ENCODE measurements at places on chromosomes 4 and X. TPM values are rescaled to one million over a fixed set of nuclear protein-coding genes. Genes with fewer than 3 reads are reported as not detected.

Gene ALPK1
- 26.7 TPM for total RNA-seq

DNA sequence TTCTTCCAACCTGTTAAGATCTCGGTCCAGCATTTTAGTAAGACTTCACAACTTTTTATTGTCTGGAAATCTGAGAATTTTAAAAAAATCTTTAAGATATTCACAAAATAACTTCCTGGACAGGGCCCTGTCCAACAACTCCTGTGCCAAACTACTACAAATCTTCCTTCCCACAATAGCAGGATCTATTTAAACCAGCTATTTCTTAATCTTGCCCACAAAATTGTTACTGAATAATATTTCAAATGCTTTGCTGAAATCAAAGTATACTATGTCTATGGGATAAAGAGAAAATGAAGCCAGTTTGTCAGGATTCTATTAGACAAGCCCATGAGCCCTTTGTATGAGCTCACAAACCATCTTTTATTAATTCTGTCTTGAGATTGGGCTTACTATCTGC, 104.1 kb upstream of the DDIT4L start:
- no peak for DNase-seq

DNA sequence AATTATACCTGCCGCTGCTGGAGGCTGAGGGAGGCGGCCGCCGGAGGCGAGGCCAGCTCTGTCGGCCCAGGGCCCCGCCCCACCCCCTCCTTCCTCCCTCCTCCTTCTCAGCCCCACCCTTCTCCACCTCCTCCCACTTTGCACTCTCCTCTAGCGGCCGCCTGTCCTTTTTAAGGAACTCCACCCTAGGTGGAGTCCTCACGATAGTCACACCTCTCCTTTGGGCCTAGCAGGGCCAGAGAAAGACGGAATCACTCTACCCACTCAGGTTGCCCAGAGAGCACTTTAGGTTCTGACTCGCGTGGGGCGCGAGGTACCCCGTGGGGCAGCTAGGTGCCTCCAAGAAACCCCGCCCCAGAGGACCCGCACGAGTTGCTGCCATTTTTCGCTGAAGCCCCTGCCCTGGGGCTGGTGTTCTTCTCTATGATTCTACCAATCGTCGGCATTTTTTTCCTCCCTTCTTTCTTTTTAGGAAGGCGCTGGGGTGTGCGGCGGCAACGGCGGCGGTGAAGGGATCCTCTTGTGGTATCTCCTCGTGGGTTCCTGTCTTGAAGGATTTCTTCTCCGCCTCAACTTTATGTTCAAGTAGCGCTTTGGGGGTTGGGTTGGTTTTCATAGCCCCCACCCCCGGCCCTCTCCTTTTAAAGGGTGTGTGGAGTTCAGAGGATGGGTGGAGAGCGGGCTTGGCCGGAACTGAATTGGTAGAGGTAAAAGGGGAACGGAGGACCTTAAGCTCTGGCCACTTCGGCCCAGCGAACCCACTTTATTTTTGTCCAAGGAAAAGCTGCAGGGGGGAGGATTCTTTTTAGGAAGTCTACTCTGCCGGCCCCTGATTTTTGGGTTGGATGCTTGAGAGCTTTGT, at the start of gene KLF8:
KLF8 (plus strand) TSS at position 136 of the 862 bp plus-strand sequence. CDS start 979 bp downstream, outside the sequence.
- DNase-seq, result peak; percentile 25

- no peak for DNase-seq
Measured at GRCh38 chrX:47384502-47384901, 14.1 kb downstream of the ZNF157 start.

DNA sequence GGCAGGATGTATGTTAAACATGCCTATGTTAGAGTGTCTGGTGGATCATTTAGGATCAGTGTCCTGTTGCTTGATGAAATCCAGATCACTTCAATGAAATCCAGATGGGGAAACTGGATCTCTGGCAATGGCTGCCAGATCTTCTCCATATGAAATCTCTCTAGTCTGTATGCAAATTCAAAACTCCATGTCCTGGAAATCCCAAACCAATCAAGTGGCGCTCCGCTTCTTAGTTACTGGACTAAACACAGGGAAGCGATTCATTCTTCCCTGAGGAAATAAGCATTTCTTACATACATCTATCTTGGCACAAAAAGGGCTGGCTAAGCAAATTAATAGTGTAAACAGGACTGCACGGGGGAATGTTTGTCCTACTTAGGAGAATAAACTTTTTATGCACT, 94.9 kb downstream of the HDAC8 start:
- no peak for DNase-seq

Gene SOWAHD
- total RNA-seq, result 9.9 TPM
